Neural crest cell (in vitro differentiated cells): ENCODE measurements at places on chromosomes 3 and 15.

DNA sequence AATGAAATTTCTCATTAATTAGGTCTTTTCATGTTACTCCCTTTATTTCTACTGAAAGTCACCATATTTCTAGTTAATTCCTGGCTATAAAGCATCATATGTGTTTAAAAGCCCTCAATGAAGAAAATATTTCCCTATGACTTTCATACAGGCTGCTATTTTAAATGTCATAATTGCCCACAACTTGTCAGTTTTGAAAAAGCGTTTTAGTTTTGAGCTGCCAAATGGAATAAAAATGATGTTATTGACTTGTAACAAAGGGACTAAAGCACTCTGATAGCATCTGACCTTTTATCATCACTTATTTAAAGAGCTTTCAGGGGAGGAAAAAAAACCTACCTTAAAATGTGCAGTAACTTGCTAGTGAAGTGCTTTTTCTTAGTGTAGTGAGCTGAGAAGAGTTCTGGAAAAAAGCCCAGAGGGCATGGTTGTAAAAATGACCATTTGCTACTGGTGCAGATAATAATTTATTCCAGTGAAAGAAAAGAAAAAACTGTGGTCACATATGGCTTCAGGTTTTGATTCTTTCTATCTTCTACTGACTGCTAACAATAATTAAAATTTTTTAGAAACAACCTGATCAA is 877.2 kb downstream of the CADM2 start:
- no peak for DNase-seq

- DNase-seq = no peak
Measured at GRCh38 chr15:38828031-38828532, 263.5 kb upstream of the RASGRP1 start.

GRCh38 chr15:69814932-69815331 is 282.8 kb downstream of the TLE3 start:
- no peak for DNase-seq

- DNase-seq = no peak
Measured at GRCh38 chr15:100234158-100235029, 107.4 kb downstream of the ADAMTS17 start.

- DNase-seq = no peak
Measured at GRCh38 chr15:99142562-99142961, 37.7 kb downstream of the SYNM start.

DNA sequence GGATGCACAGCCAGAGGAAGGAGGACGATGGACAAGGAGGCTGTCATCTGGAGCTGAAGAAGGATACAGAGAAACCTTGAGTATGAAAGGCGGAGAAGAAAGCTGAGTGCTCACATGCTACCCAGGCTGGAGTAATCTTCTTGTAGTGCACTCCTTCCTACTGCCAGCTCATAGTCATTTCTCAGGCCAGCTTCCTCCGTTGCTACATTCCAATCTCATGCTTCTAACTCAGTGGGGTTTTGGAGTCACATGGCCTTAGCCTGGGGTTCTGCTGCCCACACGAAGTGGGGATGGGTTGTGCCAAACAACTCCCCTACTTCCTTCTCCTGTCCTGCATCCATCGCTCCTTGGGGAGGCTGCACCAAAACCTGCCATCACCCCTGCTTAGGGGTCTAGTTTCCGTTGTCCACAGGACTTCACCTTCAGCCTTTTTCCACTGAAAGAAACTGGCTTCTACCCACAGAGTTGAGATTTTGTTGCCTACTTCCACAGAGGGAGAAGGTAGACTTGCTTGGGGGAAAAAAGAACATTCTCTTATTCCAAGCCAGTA is 239.9 kb downstream of the EPHB1 start:
- no peak for DNase-seq

GRCh38 chr15:65580287-65580686 is 30.6 kb downstream of the INTS14 start:
- DNase-seq = no peak

DNA sequence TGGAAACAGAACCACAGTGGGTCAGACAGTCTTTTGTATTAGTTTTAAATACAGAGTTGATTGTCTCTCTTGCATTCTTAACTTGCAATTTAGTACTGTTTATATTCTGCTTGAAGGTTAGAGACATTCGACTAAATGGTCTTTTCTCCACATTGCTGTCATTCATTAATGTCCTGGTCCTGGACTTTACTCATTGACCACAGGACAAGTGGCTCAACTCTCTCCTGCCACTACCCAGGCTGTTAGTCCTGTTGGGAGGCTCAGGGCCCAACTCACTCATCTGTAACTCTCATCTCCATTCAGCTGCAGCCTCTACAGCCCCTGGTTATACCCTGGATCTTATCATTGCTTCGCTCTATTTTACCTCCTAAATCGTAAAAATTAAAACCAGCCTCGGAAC is 427.4 kb downstream of the LPP start:
- no peak for DNase-seq

- DNase-seq = no peak
Measured at GRCh38 chr3:186216900-186217819, 108.3 kb upstream of the ETV5 start.

GRCh38 chr3:65779390-65779789 is 259.3 kb downstream of the MAGI1 start:
- no peak for DNase-seq

- DNase-seq = no peak
Measured at GRCh38 chr3:155739154-155739553, 5.7 kb downstream of the PLCH1 start.

- no peak for DNase-seq
Measured at GRCh38 chr3:127846576-127846975, 24.3 kb upstream of the MGLL start.

DNA sequence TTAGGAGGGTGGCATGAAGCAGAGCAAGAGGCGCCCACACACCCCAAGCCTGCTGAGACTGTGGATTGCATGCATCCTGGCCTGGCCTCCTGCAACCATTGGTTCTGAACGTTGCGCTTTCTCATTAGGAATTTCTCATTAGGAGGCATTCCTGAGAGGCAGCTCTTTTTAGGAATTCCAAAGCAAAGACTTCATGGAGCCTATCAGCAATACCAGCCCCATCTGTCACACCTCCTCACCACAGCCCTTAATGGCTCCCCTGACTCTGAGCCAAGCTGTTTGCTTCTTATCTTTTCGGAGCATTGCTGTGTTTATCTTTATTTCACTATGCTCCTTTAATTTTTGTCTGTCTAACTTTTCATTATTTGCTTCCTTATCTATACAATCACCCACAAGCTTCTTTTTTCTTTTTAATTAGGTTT is 226.9 kb downstream of the CACNA2D3 start:
- DNase-seq = no peak
